ENCODE measurements at places on chromosomes 12 and 14.

GRCh38 chr12:130192642-130193345, 30.5 kb downstream of the FZD10 start:
- no peak for DNase-seq

DNA sequence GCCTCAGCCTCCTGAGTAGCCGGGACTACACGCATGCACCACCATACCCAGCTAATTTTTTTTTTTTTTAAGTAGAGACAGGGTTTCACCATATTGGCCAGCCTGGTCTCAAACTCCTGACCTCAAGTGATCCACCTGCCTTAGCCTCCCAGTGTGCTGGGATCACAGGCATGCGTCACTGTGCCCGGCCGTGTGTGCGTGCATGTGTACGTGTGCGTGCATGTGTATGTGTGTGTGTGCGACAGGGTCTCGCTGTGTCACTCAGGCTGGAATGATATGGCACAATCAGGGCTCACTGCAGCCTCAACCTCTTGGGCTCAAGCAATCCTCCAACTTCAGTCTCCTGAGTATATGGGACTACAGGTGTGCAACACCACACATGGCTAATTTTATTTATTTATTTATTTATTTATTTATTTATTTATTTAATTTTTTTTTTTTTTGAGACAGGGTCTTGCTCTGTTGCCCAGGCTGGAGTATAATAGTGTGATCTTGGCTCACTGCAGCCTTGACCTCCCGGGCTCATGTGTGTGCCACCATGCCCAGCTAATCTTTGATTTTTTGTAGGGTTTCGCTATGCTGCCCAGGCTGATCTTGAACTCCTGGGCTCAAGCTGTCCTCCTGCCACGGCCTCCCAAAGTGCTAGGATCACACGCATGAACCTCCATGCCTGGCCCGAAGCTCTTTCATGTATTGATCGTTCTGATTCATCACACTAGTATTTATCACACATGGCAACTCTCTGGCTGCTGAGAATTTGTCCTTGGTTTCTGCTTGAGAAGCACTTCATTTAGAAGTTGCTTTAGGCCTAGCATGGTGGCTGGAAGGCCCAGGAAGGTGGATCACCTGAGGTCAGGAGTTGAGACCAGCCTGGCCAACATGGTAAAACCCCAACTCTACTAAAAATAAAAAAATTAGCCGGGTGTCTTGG, 35.9 kb upstream of the CLIP1 start:
- DNase-seq: no peak

DNA sequence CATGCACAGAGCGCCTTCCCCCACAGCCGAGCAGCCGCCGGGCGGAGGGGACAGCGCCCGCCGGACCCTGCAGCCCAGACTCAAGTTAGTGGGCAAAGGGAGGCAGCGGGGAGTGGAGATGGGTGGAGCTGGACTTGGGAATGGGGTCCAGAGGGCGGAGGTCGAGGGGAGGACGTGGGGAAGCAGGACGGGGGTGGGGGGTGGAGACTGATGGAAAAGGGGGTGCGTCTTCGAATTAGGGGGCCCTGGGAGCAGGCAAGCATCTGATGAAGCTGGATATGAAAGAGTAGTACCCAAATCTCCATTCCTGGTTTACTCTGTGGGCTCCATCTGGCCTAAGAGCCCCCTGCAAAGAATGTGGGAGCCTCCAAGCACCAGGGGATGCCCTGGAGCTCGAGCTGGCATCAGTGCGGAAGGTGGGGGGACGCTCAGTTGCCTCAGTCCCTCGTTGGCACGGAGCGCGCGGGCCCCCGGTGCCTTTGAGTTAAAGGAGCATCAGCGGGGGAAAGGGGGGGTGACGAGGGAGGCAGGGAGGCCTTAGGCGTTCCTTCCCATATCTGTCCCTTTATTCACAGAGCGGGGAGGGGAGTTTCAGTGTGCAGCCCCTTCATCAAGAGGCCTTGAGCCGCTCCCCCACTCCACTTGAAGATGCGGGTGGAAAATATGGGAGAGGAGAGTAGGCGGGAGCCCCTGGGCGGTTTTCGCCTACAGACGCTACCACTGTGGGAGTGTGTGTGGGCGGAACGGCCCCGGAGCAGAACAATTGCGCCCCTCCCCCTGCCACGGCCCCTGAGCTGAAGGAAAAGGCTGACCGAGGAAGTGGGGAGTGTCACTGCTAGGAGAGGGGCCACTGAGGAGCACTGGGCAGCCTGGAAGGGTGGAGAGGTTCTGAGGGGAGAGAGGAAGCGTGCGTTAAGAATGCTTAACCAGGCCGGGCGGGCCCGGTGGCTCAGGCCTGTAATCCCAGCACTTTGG, 644 bp downstream of the NAB2 start:
- DNase-seq: no peak

GRCh38 chr14:100834082-100834793, 8.3 kb downstream of the MEG3 start:
- no peak for DNase-seq

DNA sequence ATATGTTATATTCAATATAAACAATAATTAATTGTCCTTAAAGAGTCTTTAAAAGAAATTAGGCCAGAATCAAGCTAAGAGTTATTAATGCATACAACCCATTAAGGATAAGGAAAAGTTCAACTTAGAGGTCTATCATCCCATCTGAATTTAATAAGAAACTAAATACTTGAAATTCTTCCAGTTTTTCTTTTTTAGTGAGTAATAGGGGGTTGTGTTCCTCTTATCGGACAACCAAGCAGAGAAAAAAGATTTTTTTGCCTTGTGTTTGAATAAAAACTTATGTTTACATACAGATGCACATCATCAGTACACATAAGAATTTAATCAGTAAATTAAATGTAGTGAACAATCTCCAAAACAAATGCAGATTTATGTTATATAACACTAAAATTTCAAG, 32.5 kb downstream of the PAWR start:
- no peak for DNase-seq

DNA sequence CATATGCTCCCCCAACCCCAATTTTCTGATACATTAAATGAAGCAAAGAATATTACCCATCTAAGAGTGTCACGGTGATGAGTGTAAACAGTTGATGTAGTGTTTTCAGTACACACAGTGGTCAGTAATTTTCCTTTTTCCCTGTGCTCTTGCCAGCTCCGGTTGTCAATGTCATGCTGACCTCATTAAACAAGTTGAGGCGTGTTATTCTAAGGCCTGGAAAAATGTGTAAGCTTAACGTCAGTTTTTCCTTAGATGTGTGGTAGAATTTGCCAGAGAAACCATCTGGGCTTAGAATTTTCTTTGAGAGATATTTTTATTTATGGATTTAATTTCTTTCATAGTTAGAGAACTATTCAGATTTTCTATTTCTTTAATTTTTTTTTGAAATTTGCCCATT, 11.7 kb upstream of the SERPINA6 start:
- no peak for DNase-seq

DNA sequence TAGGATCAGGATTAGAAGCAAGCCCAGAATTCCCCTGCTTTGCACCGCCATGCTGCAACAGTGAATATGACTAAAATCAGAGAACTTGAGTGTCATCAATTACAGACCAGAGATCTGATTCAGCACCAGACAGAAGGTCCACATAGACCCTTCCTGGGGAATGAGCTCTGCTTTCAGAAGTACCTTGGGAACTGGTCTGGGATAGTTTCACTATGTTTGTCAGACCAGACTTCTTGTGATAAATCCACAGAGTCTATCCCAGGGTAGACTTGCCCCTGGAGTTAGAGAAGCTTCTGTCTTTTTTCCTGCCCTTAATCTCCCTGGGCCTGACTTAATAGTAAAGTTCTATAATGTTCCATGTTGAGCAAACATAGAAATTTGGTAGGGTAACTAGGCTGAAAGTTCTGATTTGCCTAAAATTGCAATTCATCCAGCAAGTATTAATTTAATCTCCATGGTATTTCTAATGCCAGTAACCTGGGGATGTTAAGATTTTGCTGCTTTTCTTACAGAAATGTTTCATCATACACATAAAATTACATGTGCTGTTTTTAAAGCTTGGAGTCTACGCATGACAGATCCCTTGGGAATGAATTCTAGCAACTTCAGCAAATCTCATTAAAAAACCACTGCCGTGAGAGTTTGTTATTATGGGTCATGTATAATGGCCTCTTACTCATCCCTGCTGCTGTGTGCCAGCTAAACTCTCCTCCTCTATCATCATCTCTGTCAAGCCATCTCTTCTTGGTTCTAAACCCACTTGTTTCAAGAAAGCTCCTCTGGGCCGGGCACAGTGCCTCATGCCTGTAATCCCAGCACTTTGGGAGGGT, 61.3 kb upstream of the METAP2 start:
- no peak for DNase-seq

Measured in NCI-H187 treated with DMSO at 0.1 percent for 48 hours (cell line).